ENCODE measurements at places on chromosomes 3 and 15.

GRCh38 chr3:37126856-37127255 is 47.5 kb downstream of the LRRFIP2 start:
- H3K4me3 ChIP-seq: no peak overlapping the region
- H3K4me1 ChIP-seq: no peaks in the 10 kb centered on the region
- H3K27ac ChIP-seq: no peak overlapping the region
- H3K27me3 ChIP-seq: no peaks in the 10 kb centered on the region
- no peak for DNase-seq

- no peaks in the 10 kb centered on the region for H3K36me3 ChIP-seq
- H3K27ac ChIP-seq: no peak overlapping the region
These were observed 437 bp downstream of the CELSR3 start for GRCh38 chr3:48662145-48662752.

- H3K27ac ChIP-seq: no peak overlapping the region
- no peaks in the 10 kb centered on the region for H3K27me3 ChIP-seq
- no peak overlapping the region for H3K4me3 ChIP-seq
- no peak for DNase-seq
These were observed 202.8 kb downstream of the CADM2 start for GRCh38 chr3:85161544-85161943.

- DNase-seq: no peak
- no peaks in the 10 kb centered on the region for H3K36me3 ChIP-seq
- H3K4me1 ChIP-seq: peaks cover 6% of the 10 kb centered on the region
- H3K4me3 ChIP-seq: no peak overlapping the region
- H3K27ac ChIP-seq: no peak overlapping the region
- no peaks in the 10 kb centered on the region for H3K27me3 ChIP-seq
These were observed 104.3 kb downstream of the CMSS1 start for GRCh38 chr3:99921986-99922385.
